ENCODE measurements at places on chromosomes 4 and X. TPM values are rescaled to one million over a fixed set of nuclear protein-coding genes. Genes with fewer than 3 reads are reported as not detected.
A peak's percentile ranks its signal among the peaks of the same experiment; 100 is the strongest.

GRCh38 chr4:180668732-180669131 is 1574.5 kb upstream of the TENM3 start:
- no peaks in the 10 kb centered on the region for H3K27me3 ChIP-seq
- DNase-seq, result no peak
- no peak overlapping the region for H3K4me3 ChIP-seq

DNA sequence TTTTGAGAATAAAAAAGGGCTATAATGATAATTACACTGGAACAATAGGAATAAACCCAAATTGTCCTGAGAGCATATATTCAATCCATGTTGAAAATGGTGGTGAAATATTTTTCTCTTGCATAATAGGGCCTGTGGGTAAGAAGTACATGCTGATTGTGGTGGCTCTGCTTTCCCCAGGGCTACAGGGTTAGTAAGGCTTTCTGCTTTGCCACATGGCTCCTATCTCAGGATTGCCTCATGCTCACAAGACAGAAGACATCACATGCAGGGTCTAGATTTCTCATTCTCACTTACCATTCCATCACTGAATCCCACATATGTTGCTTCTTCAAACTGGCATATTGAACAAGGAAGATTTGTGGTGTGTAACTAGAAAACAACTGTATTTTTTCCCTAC is 12.4 kb upstream of the VEGFC start:
- no peak overlapping the region for H3K27ac ChIP-seq
- no peak for DNase-seq
- H3K36me3 ChIP-seq, result no peaks in the 10 kb centered on the region
- H3K27me3 ChIP-seq, result no peaks in the 10 kb centered on the region
- no peak overlapping the region for H3K4me3 ChIP-seq

GRCh38 chr4:61984260-61984909 is 784.3 kb downstream of the ADGRL3 start:
- no peak overlapping the region for H3K4me3 ChIP-seq
- H3K4me1 ChIP-seq, result no peaks in the 10 kb centered on the region
- no peaks in the 10 kb centered on the region for H3K27me3 ChIP-seq
- no peaks in the 10 kb centered on the region for H3K36me3 ChIP-seq

Gene RAB39B
- 0.63 TPM for total RNA-seq

Gene MEPE
- not detected for total RNA-seq

Gene IL15
- 10.6 TPM for total RNA-seq

- no peaks in the 10 kb centered on the region for H3K27me3 ChIP-seq
- no peak overlapping the region for H3K4me3 ChIP-seq
- no peaks in the 10 kb centered on the region for H3K36me3 ChIP-seq
- DNase-seq, result no peak
- H3K4me1 ChIP-seq, result peaks cover 30% of the 10 kb centered on the region
These were observed 107.8 kb downstream of the EFNB1 start for GRCh38 chrX:68936608-68937007.

Gene COL25A1
- total RNA-seq, result 3.5 TPM

DNA sequence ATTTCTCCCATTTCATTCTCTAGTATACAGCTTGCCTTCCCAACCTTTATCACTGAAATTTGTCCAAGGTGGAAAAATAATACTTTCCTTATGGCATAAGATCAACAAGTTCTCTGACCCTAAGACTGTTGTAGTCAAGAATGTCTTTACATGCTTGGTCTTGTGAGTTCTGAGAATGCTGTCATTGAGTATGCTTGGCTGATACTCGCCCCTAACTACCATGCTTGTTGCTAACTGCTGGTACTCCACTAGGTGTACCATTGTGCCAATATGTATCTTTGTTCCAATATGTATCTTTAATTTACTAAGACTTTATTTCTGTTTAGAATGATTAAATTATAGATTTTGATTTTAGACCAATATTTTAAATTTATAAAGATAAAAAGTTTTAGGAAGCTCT is 796.4 kb downstream of the PCDH7 start:
- H3K36me3 ChIP-seq, result no peaks in the 10 kb centered on the region
- H3K4me1 ChIP-seq, result no peaks in the 10 kb centered on the region

DNA sequence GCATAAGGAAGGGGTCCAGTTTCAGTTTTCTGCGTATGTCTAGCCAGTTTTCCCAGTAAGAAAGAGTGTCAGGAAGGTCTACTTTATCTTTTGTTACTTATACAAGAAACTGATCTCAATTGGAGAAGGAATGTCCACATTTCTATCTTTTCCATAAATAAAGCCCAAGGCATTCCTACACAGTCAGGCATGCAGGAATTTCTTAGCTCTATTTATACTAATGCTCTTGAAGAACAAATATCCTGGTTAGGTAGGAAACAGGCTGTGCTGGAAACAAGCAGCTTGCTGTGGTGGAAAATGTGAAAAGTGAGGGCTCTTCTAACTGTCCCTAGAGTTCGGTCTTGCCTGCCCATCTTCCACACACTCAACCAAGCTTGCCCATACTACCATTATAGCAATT is 37.9 kb upstream of the PITX2 start:
- no peaks in the 10 kb centered on the region for H3K4me1 ChIP-seq
- no peaks in the 10 kb centered on the region for H3K36me3 ChIP-seq
- no peak overlapping the region for H3K4me3 ChIP-seq
- DNase-seq, result no peak
- H3K27me3 ChIP-seq, result no peaks in the 10 kb centered on the region

Gene RRH
- 0.21 TPM for total RNA-seq

DNA sequence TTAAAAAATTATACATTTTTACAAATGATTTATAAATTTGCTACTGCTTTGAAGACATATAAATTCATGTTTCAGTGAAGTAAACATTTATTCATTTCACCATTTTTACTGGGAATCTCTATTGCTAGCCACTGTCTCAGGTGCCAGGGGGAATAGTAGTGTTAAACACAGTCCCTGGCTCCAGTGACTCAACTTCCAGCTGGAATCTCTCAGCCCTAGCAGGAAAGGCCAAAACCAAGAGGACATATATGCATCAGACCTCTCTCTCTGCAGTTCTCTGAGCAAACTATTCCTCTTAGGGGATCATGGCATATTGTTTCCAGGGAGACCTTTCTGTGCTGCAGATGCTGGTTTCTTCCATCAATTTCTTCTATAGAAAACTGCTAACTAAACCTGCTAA is 1009.0 kb upstream of the LCORL start:
- peak; percentile 14 for DNase-seq
- no peaks in the 10 kb centered on the region for H3K36me3 ChIP-seq
- H3K27me3 ChIP-seq, result no peaks in the 10 kb centered on the region
- no peak overlapping the region for H3K27ac ChIP-seq
- H3K4me1 ChIP-seq, result no peaks in the 10 kb centered on the region

Gene TRIML2
- not detected for total RNA-seq

Gene RAB40AL
- total RNA-seq, result 1.4 TPM

- DNase-seq, result peak; percentile 10
- no peaks in the 10 kb centered on the region for H3K27me3 ChIP-seq
- no peak overlapping the region for H3K4me3 ChIP-seq
- no peak overlapping the region for H3K27ac ChIP-seq
These were observed 26.0 kb upstream of the BMP2K start for GRCh38 chr4:78749972-78750727.

- H3K27ac ChIP-seq, result no peak overlapping the region
- no peaks in the 10 kb centered on the region for H3K27me3 ChIP-seq
- no peak overlapping the region for H3K4me3 ChIP-seq
- no peak for DNase-seq
- H3K4me1 ChIP-seq, result no peaks in the 10 kb centered on the region
- H3K36me3 ChIP-seq, result no peaks in the 10 kb centered on the region
These were observed 105.5 kb upstream of the PSAPL1 start for GRCh38 chr4:7540206-7540605.

DNA sequence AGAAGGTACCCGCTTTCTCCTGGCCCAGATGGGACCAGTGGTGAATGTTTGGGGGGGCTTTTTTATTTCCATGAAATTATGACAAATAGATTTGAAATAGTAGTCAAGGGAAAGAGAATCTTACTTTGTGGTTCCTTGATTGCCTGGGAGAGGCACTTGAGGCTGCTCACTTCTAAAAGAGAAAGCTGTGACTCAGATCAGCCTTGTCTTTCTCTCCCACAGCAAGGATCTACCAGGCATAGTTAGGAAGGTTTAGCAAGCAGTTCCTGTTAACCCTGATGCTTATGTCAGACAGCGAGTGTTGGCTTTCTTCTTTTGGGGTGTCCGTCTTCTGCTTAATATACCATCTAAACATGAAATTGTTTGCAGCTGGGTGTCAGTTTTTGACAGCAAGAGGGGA is 114.5 kb downstream of the TSPAN7 start:
- peaks cover 3% of the 10 kb centered on the region for H3K4me1 ChIP-seq
- no peak overlapping the region for H3K4me3 ChIP-seq
- H3K27ac ChIP-seq, result no peak overlapping the region
- H3K27me3 ChIP-seq, result peaks cover 5% of the 10 kb centered on the region

DNA sequence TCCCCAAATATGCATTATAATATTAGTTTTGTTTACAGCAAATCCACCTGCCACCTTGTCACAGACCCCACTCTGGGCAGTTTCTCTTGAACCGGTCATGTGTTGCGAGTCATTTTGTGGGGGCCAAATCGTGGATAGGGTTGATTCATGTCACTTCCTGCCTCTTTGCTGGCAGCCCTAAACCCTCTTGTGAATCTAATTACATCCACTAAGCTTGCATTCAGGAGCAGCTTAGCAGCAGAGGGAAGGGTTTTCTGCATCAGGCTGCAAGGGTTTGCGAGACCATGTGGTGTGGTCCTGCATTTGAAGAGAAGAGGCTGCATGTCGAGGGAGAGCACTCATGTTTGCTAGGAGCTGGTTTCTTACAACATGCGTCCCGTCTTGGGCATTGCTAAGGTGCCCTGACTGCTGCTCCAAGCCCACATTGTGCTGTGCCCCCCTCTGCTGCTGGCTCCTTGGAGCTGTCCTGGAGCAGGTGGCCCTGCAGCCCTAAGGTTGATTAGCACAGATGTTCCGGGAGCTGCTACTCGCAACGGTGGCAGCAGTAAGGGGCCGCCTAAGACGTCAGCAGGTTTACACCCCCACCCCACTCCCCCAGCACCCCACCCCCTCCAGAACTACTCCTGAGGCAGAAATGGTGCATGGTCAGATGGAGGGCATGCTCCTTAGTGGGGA is 88.9 kb upstream of the CLDN34 start:
- H3K4me1 ChIP-seq, result peaks cover 6% of the 10 kb centered on the region
- H3K27ac ChIP-seq, result no peak overlapping the region
- no peaks in the 10 kb centered on the region for H3K27me3 ChIP-seq
- no peak overlapping the region for H3K4me3 ChIP-seq
- H3K36me3 ChIP-seq, result no peaks in the 10 kb centered on the region

Gene TIGD4
- 2.1 TPM for total RNA-seq

Gene ARX
- 1.8 TPM for total RNA-seq

GRCh38 chrX:134161162-134161561 is 75.8 kb upstream of the CCDC160 start:
- no peak overlapping the region for H3K27ac ChIP-seq
- H3K4me1 ChIP-seq, result no peaks in the 10 kb centered on the region
- no peak for DNase-seq
- no peak overlapping the region for H3K4me3 ChIP-seq

DNA sequence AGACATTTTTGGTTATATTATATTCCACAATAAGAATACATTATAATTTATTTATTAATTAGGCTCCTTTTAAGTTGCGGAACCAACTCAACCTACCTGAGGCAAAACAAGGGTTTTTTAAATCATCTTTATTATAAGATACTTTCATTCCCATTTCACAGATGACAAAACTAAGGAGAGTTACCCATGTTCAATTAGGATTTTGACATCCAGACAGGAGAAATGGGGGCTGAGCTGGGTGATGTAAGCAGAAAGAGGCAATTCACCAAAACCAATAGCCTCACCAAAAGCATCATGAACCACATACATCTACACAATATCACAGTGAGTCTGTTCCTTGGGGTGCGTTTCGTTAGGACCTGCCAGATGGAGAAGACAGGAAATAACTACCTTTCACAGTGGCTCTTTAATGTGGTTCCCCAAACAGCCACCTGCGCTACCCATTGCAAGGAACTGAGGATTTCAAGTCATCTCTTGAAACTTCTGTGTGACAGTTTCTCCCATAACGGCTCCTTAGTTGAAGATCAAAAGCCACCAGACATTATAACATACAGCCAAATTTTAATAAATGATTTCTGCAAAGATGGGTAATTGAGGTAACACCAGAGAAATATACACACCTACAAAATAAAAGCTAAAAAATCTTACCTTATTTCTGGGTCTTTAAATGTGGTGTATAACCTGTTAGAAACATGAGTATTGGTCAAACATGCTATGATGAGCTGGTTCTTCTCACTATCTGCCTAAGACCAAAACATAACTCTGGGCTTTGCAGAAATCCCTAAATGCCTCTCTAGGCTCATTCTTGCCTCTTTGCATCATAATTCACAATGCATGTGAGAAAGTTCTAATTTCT is 190.6 kb upstream of the LEF1 start:
- no peaks in the 10 kb centered on the region for H3K27me3 ChIP-seq
- H3K36me3 ChIP-seq, result no peaks in the 10 kb centered on the region
- H3K4me1 ChIP-seq, result peaks cover 5% of the 10 kb centered on the region
- DNase-seq, result no peak
- no peak overlapping the region for H3K4me3 ChIP-seq

Measured in lung (tissue), 17 donors.